ENCODE measurements at places on chromosomes 11 and 22.

GRCh38 chr11:47270331-47271271 is 668 bp downstream of the MADD start:
- DNase-seq: no peak

DNA sequence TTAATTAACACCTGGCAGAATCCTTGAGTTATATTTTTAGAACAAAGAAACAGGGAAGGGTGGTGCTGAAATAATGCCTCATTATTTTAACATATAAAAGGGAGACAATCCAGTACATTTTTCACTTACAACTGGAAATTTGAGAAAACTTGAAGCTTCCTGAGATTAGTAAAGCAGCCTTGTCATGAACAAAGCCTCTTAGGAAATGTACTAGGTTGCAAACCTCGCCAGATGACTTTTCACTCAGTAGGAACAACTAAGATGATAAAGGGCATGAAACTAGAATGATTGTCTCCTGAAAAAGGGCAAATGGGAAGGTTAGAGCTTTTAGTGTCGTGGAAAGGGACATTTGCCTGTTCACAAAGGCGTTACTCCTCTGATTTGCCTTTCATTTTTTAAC is 289.6 kb downstream of the ETS1 start:
- DNase-seq: no peak

- no peak for DNase-seq
Measured at GRCh38 chr22:33438273-33438672, 380.1 kb upstream of the SYN3 start.

- no peak for DNase-seq
Measured at GRCh38 chr22:27990879-27991278, 71.8 kb upstream of the PITPNB start.

GRCh38 chr22:37896181-37896592 is 9.9 kb upstream of the MICALL1 start:
- no peak for DNase-seq

- DNase-seq: no peak
Measured at GRCh38 chr11:121936781-121937447, 179.1 kb downstream of the BLID start.

DNA sequence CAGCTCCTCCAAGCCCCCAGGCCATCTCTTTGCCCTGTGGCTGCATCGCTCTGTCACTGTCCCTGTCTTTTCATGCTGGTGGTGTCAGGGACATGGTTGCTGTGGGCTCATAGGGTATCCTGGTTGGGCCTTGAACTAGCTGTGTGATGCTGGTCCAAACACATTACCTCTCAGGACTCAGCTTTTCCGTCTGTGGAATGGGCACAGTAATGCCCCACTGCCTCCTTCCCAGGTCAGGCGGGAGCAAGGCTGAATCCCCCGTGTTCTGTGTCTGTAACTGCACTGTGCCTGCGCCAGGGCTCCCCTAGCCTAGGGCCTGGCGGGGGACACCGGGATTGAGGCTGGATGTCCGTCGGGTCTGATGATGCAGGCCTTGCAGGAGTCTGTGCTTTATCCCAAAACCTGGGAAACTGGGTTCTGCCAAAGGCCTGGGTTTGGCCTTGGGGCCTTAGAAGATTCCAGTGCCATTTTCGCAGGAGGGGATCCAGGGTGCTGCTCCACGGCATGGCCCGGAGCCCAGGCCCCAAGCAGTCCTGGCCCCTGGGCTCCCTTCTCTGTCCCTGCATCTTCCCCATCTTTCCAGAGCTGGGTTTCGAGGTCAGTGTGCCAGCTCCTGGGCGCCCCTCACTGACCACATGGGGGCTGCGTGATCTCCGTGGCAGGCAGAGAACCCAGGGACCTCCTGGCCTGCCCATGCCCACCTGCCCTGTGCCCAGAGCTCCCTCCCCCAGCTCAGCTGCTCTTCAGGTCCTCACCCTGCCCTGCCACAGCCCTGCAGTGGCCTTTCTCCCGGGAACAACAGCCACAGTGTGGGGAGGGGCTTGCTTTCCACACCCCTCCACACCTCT is 32.7 kb upstream of the CELSR1 start:
- no peak for DNase-seq

- DNase-seq: peak; percentile 66
Measured at GRCh38 chr22:50620593-50621355, 7.2 kb downstream of the ARSA start.

DNA sequence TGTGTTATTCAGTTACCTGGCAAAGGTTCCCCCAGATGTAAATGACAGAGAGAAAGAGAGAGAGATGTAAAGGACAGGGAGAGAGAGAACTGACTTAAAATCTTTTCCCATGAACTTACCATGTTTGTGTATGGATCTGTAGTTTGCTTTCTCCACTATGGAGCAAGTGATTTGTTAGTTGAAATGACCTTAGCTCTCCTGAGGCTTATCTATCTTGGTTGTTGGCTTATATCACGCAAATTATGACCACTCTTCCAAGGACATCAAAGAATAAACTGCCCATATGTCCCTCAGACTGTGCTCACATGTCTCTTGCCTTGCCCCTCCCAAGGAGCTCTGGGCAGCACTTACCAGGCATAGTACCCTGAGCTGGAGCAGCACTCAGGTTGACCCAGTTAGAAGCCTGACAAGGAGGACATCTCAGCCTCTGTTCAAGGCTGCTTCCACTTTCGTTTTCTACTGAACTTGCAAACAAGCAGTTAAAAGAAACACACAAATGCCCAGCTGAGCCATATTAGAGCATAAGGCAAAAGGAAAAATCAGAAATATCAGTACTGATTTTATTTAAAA is 95.3 kb upstream of the RCN1 start:
- no peak for DNase-seq

DNA sequence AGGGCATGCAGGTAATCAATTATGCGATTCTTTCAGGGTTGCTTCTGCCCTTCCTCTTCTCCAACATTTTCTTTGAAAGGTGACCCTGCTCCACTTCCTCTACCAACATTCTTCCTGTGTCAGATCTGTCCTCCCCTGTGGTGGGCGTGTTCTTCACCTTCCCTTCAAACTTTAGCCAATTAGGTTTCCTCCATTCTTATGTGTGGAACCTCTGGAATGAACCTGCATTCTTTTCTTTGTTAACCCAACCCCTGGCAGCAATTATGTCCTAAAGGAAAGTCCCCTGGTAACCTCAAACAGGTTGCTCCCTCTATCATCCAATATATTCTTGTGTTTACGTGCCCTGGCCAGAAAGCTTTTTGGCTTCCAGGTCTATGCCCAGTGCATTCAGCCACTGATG is 22.4 kb downstream of the KIRREL3 start:
- no peak for DNase-seq

- no peak for DNase-seq
Measured at GRCh38 chr22:38569181-38569971, 607 bp downstream of the DMC1 start.

GRCh38 chr22:26981541-26981940 is 324.2 kb downstream of the MIAT start:
- no peak for DNase-seq

DNA sequence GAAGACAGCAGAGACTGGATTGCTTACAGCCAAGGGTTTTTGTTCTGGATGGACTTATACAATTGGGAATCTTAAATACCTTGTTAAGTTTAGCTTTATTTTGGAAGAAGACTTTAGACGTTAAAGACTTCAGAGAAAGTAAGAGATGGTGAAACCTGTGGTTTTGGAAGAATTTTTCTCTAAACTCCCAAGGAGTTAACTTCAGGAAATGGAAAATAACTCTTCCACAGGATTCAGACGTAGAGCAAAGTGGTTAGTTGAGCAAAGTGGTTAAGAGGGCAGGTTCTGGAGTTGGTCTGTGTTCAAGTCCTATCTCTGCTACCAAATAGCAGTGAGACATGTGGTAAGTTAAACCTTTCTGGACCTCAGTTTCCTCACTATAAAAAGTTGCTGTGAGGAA is 12.8 kb downstream of the PITPNB start:
- DNase-seq: no peak

- DNase-seq: peak; percentile 19
Measured at GRCh38 chr11:75275581-75275980, 35.0 kb downstream of the TPBGL start.

DNA sequence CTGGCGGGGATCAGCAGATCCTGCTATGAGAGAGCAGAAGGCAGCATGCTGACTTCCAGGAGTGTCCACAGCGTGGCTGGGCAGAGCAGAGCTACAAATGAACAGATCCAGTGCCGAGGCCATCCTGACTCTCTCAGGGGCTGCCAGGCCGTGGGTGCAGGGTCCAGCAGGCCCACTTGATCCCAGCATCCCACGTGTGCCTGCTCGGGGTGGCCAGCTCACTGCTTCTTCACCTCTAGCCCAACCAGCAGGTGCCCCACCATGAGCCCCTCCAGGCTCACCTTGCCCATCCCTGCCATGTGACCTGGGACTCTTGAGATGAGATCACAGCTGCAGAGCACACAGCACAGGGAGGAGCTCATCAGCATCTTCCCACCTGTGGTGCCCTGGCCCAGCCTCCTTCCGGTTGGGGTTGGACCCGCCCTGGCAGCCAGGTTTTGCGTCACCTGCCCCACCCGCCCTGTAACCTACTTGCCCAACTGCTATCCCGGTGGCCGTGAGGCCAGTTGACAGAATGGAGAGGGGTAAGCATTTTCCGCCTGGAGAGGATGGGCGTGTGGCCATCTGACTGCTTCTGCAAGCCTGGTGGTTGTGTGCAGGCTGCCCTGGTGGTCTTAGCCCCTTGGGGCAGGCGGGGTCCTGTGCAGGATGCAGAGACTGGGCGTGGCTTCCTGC is 11.0 kb downstream of the TANGO2 start:
- DNase-seq: no peak

DNA sequence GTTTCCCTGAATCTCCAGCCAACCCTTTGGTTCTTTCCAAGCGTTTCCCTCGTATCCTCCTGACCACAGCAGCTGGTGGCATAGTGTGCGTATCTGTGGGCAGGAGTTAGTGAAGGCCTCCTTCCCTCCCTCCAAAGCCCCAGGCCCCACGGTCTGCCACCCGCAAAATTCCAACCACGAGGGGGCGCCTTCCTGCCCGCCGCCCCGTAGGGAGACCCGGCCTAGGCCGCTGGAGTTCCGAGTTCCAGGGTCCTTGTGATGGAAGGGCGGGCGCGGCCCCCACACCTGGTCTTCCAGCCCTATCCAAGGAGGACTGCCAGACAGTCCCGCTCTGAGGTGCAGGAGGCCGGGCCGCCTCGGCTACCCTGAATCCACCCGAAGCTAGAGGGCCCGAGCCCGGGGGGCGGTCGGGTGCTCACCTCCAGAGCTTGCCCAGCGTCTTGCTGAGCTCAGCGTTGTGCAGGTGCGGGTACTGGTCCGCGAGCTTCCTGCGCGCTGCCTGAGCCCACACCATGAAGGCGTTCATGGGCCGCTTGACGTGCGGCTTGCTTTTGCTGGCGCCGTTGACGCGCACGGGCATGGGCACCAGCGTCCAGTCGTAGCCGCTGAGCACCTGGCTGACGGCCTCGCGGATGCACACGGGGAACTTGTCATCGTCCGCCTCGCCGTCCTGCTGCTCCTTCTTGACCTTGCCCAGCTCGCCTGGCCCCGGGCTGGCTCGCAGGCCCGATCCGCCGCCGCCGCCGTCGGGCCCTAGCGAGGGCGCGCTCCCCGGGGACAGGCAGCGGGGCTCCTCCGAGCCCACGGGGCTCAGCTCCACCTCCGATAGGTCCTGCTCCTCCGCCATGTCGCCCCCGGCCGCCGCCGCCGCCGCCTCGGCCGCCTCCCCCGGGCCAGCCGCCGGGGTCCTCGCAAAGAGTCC is 1.2 kb downstream of the SOX10 start:
- no peak for DNase-seq

DNA sequence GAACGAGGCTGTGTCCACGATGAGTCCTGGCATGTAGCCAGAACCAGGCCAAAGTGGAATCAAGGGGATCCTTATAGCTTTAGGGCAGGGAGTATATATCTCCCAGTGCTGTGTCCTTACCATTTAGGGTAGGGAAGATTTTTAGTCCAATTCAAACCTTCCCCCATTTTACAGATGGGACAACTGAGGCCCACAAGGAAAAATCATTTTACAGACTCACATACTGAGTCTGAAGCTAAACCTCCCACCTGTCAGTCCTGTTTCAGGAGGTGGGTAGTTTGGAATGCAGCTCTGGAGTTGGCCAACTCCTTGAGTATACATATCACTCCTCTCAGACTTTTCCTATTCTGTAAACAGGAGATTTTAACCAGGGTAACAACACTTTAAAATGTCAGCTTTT is 33.1 kb upstream of the TFIP11 start:
- DNase-seq: no peak

DNA sequence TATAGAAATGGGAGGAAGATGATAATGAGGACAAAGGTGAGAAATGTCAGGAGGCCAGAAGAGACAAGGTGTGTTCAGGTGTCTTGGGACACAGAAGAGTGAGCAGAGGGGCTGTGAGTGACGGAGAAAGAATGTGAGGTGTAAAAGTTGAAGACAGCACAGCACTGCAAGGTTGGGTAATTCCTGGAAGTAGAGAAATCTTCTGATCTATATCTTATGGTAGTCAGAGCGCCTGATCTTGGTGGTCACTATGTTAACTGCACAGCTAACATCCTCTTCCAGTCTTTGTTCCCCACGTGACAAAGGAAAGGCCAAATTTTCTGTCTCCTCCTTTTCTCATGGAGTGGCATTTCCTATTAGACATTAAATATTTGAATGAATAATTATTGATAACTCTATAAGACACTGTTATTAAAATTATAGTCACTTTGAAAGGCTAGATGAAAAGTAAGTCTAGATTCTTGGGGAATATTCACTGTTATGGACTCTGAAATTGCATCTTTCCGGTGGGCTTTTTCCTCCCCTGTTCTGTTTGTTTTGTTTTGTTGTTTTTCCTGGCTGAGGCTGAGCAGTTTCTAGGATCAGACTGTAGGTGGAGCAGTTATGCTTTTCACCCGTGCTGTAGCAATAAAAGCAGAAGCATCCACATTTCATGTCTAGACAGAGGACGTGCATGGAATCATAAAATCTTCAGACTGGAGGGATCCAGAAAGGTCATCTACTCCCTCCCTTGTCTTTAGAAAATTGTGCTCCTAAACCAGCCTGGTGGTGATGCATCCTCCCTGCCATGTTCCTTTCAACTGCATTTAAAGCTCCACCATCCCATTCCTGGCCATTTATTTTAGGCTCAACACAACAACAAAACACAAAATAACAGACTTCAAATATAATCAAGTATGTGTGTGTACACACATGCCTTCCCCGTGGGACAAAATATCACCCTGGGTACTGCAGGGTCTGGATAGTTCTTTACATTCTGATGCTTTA is 26.6 kb downstream of the SC5D start:
- DNase-seq: no peak

DNA sequence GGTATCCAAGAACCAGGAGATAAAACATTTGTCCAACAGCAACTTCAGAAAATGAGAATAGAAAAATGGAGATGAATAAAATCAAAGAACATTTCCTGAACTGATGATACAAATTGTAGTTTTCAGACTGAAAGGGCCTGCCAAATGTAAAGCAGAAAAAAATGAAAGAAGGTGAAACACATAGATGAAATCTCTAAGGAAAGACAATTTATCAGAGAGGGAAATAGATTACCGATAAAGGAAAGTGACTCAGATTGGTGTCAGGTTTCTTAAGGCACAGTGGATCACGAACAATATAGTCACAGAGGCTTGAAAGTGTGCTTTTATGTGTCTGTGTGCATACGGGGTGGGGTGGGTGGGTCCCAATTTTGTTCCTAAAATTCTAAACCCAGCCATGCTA is 4.1 kb upstream of the STT3A start:
- no peak for DNase-seq

GRCh38 chr22:22554587-22555284 is 4.3 kb downstream of the PRAME start:
- DNase-seq: no peak
